Activated CD8-positive, alpha-beta memory T cell treated with anti-CD3 and anti-CD28 coated beads for 4 hours (primary cell): ENCODE measurements at places on chromosomes 4 and X.
A peak's percentile ranks its signal among the peaks of the same experiment; 100 is the strongest.

DNA sequence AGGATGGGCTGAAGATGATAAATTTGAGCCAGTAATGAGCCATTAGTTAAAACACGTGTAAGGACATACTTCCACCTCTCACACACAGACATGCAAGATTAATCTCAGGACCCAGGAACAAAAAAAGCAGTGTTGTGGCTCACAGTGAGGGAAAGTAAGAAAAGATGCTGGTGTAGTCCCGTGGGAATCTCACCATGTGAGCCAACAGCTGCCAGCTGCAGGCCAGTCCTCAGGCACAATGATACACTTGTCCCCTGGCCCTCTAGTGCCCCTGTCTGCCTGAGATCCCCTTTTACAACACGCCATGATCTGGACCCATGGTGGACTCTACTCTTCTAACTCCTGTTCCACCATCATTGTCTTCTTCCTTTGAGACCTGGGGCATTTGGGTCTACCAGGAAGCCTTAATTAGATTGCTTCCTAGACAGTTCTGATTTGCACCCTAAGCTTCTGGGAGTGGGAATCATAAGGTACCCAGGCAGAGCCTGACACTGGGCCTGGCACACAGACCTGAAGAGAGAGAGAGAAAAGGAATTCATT is 194.7 kb downstream of the STIM2 start:
- DNase-seq, result no peak

DNA sequence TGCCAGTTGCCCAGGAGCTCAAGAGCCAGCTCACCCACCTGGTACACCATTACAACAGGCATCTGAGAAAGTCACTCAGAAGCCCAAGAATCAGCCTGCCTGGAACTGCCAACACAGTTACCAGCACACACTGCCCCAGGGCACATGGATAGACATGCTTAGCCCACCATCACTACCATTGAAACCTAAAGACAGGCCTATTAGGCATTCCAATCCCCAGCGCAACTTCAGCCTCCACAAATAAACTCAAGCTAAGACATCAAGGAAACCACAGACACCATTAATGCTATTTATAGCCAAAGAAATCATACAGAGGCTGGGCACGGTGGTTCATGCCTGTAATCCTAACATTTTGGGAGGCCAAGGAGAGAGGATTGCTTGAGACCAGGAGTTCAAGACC is 42.3 kb downstream of the ATRX start:
- no peak for DNase-seq

- no peak for DNase-seq
Observed at GRCh38 chr4:146108756-146109155, 66.8 kb upstream of the LSM6 start.

DNA sequence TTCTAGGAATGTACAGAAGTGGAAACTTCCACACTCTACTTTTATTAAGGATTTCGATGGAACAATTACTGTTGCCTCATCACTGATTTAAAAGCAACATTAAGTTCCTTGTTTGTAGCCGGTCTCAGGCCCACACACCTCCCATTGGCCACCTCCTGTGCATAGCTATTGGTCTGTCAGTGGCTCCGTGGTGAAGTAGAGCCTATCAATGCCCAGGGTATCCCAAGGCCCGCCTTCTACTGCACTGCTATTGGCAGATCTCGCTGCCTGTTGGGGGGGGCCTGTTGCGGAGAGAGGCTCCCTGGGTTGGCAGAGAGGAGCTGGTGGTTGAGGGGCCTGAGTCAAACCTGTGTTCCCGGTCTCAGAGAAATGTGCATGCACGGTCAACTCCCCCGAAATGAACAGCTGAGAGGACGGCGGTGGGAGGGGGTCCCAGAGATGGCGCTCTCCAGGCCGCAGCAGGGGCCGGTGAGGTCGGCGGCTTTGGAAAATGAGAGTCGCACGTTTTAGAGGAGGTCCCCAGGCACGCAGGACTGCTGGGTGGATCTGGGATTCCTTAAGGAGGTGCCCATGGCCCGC is 4.9 kb upstream of the ARAF start:
- DNase-seq, result peak; percentile 75

GRCh38 chrX:115679460-115679859 is 118.5 kb downstream of the PLS3 start:
- no peak for DNase-seq

GRCh38 chrX:75968293-75968692 is 183.2 kb upstream of the MAGEE2 start:
- no peak for DNase-seq

GRCh38 chr4:8051644-8052043 is 107.0 kb downstream of the ABLIM2 start:
- no peak for DNase-seq

GRCh38 chrX:114930227-114930626 is 87.2 kb downstream of the IL13RA2 start:
- no peak for DNase-seq

DNA sequence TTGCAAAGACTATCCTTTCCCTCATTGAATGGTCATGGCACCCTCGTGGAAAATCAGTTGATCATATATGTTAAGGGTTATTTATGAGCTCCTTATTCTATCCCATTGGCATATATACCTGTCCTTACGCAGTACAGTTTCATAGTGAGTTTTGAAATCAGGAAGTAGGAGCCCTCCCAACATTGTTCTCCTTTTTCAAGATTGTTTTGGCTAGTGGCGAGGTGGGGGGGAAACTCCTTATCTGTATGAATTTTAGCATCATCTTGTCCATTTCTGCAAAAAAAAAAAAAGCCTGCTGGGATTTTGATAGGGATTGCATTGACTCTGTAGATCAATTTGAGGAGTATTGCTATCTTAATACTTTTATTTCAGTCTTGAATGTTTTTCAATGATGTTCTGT is 2.5 kb upstream of the USP9X start:
- DNase-seq, result no peak

- no peak for DNase-seq
Observed at GRCh38 chr4:1012034-1012739, 761 bp downstream of the FGFRL1 start.

GRCh38 chr4:96809563-96809962 is 969.7 kb downstream of the PDHA2 start:
- no peak for DNase-seq

DNA sequence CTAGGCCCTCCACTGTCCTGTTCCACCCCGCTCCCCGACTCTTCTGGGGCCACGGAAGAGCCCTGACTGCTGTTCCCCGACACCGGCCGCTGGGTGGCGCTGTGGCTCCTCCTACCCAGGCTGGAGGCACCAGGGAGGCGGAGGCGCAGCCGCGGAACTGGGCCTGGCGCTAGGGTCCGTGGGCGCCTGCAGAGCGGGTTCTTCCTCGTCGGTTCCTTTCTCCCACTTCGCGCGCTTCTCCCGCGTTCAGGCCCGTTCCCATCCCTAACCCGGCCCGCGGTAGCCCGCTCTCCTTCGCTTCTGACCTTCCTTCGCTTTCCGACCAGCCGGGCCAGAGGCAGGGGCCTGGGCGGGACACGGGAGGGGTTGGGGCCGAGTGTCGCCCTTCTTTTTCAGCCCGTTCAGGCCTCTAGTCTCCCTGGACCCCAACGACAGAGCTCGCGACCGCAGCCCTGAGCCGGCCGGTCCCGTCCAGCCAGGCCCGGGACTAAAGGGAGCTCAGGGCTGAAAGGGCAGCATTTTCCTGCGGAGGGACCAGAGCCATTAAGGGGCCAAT is 34.3 kb downstream of the NALF2 start:
- DNase-seq, result peak; percentile 34

DNA sequence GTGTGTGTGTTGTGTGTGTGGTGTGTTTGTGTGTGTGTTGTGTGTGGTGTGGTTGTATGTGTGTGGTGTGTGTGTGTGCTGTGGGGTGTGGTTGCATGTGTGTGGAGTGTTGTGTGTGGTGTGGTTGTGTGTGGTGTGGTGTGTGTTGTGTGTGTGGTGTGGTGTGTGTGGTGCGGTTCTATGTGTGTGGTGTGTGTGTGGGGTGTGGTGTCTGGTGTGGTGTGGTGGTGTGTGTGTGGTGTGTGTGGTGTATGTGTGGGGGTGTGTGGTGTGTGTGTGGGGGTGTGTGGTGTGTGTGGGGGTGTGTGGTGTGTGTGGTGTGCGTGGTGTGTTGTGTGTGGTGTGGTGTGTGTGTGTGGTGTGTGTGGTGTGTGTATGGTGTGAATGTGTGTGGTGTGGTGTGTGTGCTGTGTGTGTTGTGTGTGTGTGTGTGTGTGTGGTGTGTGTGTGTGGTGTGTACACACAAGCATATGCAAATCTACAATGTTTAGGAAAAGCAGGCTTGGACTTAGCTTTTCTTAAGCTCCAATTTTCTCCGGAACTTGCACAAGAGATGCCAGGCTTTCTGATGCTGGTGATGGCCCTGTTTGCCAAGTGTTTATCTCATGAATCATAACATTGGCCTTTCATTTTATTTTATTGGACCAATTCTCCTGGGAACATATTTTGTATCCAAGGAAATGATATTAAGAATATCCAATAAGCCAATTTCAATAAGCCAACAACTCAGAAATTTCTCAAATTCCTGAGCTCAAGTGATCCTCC is 148.7 kb downstream of the SPATA18 start:
- no peak for DNase-seq

- DNase-seq, result no peak
Observed at GRCh38 chr4:24515698-24516097, 68.7 kb downstream of the DHX15 start.

GRCh38 chr4:107616838-107617389 is 103.1 kb downstream of the PAPSS1 start:
- no peak for DNase-seq

DNA sequence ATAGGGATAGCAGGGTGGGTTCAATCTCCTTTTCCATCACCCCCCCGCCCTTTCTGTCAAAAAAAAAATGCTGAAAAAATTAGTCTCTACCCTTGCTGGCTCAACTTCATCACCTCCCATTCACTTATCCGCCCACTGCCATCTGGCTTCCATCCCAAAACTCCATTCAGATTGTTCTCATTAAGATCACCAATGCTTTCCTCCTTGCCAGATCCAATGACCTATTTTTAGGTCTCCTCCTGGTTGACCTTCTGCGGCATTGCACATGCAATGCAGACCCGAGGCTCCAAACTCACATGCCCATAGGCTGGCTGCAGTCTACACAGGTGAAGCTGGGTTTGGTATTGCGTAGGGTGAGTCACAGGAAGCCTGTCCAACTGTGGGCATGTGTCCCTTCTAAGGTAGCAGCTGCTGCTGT is 21.1 kb upstream of the STIM2 start:
- DNase-seq, result no peak

GRCh38 chr4:138439143-138439581 is 197.0 kb upstream of the SLC7A11 start:
- DNase-seq, result no peak

DNA sequence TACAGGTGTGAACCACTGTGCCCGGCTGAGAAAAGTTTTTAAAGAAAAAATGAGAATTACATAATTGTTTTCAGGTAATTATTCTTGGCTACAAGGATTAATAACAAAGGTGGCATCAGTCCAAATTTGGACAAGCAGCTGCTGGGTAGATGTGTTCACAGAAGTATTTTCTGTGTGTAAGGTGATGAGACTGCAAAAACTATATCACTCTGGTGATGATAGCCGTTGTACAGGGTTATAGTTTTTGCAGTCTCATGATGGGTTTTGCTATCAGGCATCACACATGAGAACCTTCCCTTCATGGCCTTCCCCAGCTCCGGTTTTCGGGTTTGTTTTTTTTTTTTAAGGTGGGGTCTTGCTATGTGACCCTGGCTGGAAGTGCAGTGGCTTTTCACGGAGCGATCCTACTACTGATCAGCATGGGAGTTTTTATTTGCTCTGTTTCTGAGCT is 5.1 kb upstream of the SLC10A3 start:
- no peak for DNase-seq

DNA sequence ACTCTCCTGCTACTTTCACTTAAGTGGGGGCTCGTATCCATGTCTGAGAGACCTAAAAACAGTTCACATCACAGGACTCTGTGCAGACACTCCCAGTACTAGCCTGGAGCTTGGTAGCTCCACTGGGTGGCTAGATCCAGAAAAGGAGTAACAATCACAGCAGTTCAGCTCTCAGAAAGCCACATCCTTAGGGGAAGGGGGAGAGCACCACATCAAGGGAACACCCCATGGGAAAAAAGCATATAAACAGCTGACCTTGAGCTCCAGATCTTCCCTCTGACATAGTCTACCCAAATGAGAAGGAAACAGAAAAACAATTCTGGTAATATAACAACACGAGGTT is 175.8 kb downstream of the FAM13A start:
- DNase-seq, result no peak

DNA sequence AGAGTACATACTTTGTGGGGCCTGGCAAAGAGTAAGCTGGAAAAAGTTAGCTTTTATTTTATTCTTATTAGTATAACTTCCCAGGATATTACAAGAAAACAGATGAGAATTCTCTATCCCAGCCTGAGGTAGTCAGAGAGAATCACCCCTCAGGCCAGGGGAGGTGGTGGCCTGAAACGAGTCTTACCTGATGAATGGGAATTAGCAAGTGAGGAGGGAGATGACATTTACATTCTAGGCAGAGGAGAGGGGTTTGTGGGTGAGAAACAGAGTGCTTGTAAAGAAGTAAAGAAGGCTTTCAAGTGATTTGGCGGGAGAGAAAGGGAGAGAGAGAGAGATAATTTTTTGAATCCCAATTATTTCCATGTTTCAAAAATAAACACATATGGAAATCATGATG is 39.3 kb upstream of the PDK3 start:
- no peak for DNase-seq

DNA sequence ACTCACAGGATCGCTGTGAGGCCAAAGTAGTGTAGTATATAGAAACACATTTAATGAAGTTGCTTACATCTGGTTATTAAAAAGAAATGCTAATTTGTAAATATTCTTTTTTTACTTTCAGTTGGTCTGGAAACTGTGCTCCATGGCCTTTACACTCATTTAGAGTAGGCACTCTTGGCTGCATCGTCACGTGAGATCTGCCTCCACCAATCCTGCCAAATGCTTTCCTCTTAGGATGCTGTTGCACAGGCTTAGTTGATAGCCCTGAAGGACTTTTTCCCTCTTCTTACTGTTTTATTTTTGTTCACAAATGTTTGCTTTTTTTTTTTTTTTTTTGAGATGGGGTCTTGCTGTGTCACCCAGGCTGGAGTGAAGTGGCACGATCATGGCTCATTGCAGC is 6.3 kb downstream of the CPE start:
- no peak for DNase-seq

- DNase-seq, result no peak
Observed at GRCh38 chrX:10007621-10008020, 40.5 kb downstream of the CLDN34 start.

DNA sequence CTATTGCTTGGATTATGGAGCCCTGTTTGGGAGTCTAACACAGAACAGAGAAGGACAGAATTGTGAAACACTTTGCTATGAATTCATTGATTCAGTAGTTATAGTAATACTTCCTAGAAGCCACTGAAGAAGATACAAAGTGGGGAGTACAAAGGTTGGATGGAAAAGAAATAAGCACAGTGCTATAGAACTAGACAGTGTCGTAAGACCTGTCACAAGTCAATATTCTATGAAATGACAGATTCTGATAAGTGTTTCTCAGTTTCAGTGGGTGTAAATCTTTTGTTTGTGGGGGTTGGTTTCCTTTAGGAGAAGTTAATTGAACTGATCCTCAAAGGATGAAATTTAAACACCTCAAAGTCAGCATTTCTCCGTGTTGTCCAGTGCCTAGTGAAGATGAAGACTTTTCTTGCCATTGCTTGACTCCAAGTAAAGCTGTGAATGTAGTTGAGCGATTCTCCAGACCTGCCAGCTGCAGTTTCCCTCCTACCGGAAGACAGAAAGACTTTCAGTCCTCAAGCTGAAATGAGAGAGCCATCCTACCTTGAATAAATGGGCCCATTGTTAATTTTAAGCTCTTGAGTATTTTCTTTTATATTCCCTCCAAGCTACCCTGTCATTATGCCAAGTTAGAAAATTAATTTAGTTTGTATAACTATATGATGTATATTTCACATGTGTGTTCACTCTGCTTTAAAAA is 7.9 kb downstream of the PDLIM5 start:
- DNase-seq, result no peak
